Panc1 (cell line): ENCODE measurements at places on chromosomes 3 and 15.
A peak's percentile ranks its signal among the peaks of the same experiment; 100 is the strongest.

DNA sequence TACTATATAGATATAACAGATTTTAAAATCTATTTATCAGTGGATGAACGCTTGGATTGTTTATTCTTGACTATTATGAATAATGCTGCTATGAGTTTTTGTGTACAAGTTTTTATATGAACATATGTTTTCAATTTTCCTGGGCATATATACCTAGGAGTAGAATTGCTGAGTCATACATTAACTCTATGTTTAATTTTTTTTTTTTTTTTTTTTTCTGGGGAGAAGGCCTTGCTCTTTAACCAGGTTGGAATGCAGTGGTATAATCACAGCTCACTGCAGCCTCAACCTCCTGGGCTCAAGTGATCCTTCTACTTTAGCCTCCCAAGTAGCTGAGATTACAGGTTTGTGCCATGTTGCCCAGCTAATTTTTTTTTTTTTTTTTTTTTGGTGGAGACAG, 9.1 kb downstream of the CIDEC start:
- no peak for DNase-seq

GRCh38 chr3:194879991-194880939, 194.6 kb downstream of the FAM43A start:
- no peak for DNase-seq

DNA sequence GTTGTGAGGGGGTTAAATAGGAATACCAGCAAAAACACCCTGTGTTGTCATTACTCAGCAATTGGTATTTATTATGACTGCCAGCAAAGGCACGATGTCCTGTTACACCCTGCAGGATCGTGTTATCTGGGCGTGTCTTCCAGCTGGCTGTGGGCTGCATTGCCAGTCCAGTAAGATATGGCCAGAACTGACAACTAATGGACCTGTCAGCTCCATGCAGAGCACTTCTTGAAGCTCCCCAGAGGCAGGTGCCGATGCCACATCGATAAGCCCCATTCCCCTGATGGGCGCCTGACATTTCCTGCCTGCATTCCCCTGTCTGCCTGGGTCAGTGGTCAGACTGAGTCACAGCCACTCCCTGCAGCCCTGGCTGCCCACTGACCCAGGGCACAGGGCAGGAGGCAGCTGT, 79.7 kb upstream of the RASGRF1 start:
- DNase-seq: no peak

DNA sequence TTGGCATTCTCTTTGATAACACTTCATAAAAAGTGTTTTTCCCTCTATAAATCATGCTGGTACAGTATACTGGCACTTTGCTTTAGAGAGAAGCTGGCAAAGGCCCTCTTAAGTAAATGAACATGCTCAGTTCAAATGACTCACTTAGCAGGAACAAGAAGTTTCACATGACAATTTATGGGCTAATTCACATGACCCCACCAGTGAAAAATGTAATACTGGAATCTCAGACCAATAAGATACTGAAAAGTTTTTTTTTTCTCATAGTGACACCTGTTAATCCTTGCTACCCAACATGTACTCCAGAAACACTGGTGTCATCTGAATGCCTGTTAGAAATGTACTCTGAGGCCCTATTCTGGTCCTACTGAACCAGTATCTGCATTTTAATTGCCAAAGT, 13.9 kb downstream of the BTBD1 start:
- peak; percentile 24 for DNase-seq

- DNase-seq: no peak
Measured at GRCh38 chr3:71110385-71111222, 472.9 kb downstream of the FOXP1 start.

GRCh38 chr3:12258911-12259310, 30.0 kb upstream of the PPARG start:
- DNase-seq: no peak

DNA sequence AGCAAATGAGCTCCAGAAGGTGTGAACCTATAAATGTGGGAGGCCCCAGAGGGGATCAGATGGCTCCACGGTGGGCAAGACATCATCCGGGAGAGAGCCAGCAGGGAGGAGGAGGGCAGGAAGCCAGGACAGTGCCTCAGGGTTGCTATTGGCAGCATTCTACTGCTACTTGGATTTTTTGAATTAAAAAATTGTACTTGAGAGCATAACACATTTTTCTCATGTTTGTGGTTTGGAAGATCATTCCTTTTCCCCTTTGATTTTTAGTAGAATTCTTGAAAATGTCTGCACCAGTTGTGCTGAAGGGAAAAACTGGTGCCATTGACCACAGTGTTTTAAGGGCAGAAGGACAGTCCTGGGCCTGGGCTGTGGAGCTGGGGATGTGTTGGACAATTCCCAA, 59.2 kb downstream of the LYZL4 start:
- no peak for DNase-seq

GRCh38 chr3:151318313-151318712, 1.7 kb upstream of the GPR87 start:
- no peak for DNase-seq

DNA sequence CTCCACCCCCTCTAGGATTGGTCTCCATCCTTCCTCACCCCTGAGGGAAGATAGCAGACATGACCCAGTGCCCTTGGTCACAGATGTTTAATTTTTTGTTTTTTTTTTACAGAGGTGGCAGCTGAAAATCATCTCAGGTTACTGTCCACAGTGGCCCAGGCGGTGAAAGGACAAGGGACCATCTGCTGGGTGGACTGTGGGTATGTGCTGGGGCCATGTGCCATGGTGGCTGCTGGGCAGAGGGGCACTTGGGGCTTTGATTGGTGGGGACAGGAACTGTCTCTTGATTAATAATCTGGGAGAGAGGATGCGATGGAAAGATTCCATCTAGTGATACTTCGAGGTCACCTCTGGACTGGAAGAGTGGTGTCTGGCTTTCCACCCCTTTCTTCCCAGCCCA, 25.4 kb downstream of the PDIA5 start:
- DNase-seq: no peak

DNA sequence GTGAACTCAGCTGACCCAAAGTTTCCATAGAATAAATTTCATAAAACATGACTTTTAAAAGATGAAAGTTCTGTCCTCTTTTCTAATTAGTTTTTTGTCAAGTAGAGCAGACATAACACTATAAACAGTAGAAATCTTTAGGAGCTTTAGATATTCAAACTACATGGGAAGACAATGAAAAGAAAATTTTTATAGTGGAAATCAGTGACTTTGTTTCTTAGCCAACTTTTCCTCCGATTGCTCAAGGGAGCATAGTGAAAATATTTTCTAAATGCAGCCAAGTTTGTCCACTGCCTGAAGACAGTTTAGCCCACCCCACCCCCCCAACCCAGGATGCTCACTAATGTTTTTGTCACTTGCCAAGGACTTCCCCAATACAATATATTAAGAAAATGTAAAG, 114.9 kb downstream of the PLD1 start:
- DNase-seq: no peak

- no peak for DNase-seq
Measured at GRCh38 chr3:17136136-17136721, 251.5 kb downstream of the PLCL2 start.

DNA sequence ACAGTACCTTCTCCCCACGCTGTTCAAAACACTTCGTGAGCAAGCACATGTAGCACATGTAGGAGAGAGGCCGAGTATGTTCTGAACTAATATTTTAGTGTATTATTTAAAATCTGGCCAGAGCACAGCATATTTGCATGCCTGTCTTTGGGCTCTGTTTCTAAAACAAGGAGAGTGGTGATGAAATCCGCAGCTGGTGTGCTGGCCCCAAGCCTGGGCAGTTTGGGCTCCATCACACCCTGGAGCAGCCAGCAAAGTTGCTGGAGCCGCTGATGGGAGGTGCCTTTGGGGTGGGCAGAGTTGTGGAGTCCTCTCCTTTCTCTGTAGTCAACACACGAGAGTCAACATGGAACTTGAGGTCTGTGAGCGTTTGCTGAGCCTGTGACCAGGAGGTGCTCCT, 116.6 kb downstream of the SLCO3A1 start:
- no peak for DNase-seq

DNA sequence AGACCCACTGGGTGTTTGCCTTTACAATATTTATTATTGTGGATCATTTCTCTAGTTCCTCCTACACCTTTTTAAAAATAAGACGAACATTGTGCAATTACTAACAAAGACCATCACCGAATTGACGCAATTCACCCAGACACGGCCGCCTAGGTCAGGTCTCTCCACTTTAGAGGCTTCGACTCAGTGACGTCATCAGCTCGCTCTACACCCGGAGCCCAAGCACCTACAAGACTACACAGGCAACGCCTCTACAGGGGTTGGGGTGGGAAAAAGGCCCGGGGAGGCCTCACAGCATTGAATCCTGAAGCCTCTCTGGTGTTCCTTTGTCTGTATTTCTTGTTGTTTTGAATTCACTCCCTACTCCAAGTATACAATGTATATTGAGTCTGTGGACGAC, 16.6 kb downstream of the ZIC4 start:
- DNase-seq: no peak

- DNase-seq: no peak
Measured at GRCh38 chr15:31344823-31345605, 18.4 kb downstream of the KLF13 start.

DNA sequence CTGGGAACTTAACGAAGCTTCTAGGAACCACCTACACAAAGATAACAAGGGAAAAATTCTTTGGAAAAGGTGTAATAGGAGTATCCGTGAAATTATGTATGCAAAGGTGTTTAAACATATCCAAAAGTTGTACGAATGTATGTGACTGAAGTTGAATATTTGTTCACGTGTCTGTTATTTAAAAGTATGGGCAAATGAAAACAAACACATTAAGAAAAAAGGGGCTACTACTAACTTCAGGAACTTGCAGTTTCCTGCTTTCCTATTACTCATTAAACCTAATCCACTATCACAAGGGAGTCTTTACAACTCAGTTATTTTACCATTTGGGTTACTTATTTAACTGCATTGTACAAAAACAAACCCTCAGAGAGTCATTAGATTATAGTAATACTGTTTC, 33.9 kb upstream of the GRAMD1C start:
- DNase-seq: no peak

- DNase-seq: no peak
Measured at GRCh38 chr3:14700891-14701290, 25.9 kb downstream of the C3orf20 start.

DNA sequence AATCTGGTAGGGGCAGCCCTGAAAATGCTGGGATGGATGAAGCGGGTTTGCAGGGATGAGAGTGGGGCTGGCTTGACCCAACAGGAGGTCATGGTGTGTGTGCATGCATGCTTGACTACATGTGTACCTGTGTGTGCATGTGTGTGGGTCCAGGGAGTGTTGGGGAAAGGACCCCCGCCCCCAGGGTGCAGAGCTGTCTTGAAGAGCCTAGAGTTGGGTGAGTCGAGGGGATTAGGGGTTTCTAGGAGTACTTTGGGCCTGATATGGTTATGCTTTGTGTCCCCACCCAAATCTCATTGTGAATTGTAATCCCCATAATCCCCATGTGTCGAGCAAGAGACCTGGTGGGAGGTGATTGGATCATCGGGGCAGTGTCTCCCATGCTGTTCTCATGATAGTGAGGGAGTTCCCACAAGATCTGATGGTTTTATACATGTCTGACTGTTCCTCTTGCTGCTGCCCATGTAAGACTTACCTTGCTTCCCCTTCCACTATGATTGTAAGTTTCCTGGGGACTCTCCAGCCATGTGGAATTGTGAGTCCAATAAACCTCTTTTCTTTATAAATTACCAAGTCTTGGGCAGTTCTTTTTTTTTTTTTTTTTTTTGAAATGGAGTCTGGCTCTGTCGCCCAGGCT, 5.2 kb upstream of the LCTL start:
- DNase-seq: no peak

GRCh38 chr3:148931574-148931973, 59.8 kb upstream of the GYG1 start:
- no peak for DNase-seq

- DNase-seq: no peak
Measured at GRCh38 chr15:51375966-51376640, 34.6 kb downstream of the GLDN start.

GRCh38 chr3:28406241-28406640, 57.6 kb upstream of the AZI2 start:
- DNase-seq: no peak

- no peak for DNase-seq
Measured at GRCh38 chr15:49621887-49622286, 1.0 kb downstream of the DTWD1 start.

- DNase-seq: no peak
Measured at GRCh38 chr15:34006381-34006780, 32.6 kb downstream of the AVEN start.

DNA sequence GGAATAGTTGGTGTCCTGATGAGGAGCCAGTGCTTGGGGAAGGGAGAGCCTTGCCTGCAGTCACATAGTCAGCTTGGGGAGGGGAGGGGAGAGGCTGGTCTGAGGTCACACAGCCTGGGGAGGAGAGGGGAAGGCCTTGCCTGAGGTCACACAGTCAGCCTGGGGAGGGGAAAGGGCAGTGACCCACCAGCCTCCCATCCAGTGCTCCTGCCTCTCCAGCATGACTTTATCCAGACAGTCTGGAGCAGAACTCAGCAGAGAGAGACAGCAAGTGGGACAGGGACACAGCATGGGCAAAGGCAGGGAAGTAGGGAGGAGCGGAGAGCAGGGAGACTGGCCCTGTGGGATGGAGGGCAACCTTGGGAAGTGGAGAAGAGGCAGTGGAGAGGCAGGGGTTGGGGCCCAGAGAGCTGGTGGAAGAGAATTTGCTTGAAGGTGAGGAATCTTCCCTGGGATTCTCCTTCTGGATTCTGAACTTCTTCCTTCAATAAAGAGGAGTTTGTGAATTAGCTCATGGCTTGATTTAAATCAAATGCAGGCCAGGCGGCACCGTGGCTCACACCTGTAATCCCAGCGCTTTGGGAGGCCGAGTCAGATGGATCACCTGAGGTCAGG, 64.5 kb downstream of the CORO2B start:
- no peak for DNase-seq

GRCh38 chr15:99121207-99121606, 16.3 kb downstream of the SYNM start:
- DNase-seq: no peak

GRCh38 chr3:20916951-20917606, 731.1 kb upstream of the SGO1 start:
- DNase-seq: no peak

- DNase-seq: no peak
Measured at GRCh38 chr3:171898192-171898591, 55.0 kb downstream of the TMEM212 start.

DNA sequence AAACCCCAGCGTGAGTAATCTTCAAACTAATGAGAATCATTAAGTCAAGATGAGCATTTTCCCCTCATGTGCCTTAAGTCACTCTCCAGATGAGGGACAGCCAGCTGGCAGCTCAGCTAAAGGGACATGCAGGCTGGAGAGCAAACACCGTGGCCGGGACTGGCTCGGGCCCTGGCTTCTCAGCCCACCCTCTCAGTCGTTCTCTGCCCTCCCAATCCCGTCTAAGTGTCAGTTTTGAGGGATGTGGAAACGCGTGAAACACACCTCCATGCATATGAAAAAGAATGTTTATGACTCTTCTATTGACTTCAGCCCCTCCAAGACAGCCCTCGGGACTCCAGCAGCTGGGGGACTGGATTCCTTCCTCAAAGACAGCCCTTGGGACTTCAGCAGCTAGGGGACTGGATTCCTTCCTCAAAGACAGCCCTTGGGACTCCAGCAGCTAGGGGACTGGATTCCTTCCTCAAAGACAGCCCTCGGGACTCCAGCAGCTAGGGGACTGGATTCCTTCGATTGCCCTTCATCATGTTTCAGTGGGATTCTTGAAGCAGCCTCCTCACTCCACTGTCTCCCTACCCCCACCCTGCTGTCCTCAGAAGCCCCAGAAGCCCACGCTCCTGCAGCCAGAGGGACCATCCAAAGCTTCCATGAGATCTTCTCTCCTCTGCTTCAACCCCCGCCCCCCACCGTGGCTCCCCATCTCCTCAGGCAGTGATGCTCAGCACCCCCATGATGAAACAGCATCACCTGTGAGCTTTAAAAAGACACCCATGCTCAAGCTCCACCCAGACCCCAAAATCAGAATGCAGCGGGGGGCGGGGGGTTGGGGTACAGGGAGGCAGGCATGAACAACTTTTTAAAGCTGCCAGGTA, 228.9 kb downstream of the XXYLT1 start:
- DNase-seq: no peak
